Chondrocyte (in vitro differentiated cells): ENCODE measurements at places on chromosomes 6 and 20. TPM values are rescaled to one million over a fixed set of nuclear protein-coding genes. Genes with fewer than 3 reads are reported as not detected.

DNA sequence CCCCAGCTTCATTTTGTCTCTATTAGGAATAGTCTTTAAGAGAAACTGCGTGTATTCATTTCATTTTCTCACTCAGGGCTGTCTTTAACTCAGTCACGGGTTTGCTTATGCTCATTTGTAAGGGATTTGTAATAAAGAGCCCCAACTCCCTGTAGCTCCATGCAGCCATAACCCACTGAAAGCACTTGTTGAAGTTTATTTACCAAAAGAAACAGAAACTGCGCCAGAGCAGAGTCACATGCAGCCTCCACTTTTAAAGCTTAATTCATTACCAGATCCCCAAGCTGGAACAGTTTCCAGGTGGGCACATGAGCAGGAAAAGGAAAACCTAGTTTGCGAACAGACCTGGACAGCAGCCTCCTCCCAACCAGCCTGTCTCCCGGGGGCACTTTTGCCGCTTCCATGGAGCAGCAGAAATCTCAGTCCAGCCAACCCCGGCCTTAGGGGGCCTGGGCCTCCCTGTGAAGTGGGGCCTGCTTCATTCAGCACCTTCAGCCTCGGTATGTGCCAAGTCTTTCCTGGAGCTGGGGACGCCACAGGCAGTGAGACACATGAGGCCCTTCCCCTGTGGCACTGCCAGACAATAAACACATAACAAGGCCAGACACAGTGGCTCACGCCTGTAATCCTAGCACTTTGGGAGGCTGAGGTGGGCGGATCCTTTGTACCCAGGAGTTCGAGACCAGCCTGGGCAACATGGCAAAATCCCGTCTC, 4.5 kb downstream of the BCAS4 start:
- peak; percentile 51 for DNase-seq
- H3K4me1 ChIP-seq = peaks cover 5% of the 10 kb centered on the region
- H3K27ac ChIP-seq = no peak overlapping the region
- no peaks in the 10 kb centered on the region for H3K36me3 ChIP-seq

- H3K36me3 ChIP-seq = peaks cover 2% of the 10 kb centered on the region
- H3K27ac ChIP-seq = no peak overlapping the region
- DNase-seq = no peak
- H3K4me1 ChIP-seq = peaks cover 6% of the 10 kb centered on the region
- H3K4me3 ChIP-seq = no peak overlapping the region
Measured at GRCh38 chr6:144278659-144279314, 6.3 kb upstream of the UTRN start.

- H3K27me3 ChIP-seq = no peaks in the 10 kb centered on the region
- no peak overlapping the region for H3K27ac ChIP-seq
- no peak overlapping the region for H3K4me3 ChIP-seq
- no peaks in the 10 kb centered on the region for H3K4me1 ChIP-seq
- no peaks in the 10 kb centered on the region for H3K36me3 ChIP-seq
Measured at GRCh38 chr20:46549188-46549972, 1.1 kb downstream of the OCSTAMP start.

DNA sequence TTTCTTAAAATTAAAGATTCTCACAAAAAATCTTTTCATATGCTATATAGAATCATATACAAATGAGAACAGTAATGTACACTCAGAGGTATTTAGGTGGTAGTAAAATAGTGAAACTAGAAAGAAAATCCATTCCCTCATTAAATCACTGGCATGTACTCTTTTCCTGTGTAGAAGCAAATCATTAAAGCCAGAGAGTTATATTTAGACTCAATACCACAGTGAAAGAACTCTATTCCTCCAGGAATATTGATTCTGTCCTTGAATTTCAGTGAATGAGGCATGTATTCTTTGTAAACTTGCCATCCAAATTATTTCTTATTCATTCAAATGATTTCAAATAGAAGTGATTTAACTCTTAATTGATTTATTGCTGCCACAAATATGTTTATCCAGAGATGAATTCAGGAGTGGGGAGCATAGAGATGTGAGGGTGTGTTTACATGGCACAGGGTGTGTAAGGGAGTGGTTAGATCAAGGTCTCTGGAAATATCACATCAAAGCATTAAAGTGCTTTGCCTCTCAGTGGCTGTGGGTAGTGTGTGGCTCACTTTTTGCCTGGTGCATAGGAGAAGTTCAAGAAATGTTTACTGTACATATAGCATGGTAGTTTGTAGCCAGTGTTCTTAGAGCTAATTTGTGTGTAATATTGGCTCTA, 141.2 kb downstream of the FAM83B start:
- H3K36me3 ChIP-seq = no peaks in the 10 kb centered on the region
- DNase-seq = no peak
- H3K27me3 ChIP-seq = no peaks in the 10 kb centered on the region
- no peak overlapping the region for H3K4me3 ChIP-seq
- H3K27ac ChIP-seq = no peak overlapping the region

DNA sequence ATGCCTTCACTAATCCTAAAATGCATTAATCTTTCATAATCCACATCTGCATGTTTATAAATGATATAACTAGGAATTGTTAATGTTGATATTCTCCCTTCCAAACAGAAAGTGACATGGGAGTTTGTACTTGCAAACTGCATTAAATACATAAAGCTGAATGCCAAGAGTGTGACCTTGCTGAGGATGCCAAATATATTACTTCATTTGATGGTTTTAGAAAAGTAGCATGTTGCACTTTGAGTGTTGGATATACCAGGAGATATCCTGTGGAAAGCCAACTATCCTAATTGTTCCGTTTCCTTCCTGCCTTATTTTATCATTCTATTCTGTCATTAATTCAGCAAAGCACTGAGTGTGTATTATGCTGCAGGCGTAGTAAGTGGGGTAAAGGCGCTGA, 229.8 kb downstream of the TMEM242 start:
- H3K4me1 ChIP-seq = peaks cover 19% of the 10 kb centered on the region
- H3K27me3 ChIP-seq = no peaks in the 10 kb centered on the region
- no peak overlapping the region for H3K27ac ChIP-seq

DNA sequence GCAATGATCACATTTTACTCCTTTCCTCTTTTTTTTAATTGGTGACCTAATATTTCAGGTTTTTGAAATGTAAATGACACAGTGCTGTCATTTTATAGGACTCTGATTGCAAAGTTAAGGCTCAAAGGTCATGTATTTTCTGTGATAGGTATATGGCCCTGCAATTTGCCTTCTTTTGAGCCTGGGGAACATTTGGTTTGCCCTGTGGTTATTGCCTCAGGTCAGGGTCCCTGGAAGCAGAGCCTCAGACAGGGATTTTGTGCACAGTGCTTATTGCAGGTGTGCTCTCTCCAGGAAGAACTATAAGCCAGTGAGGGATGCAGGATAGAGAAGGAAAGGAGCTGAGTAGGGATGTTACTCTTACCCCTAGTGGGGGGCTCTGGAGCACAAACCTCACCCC, 229.3 kb upstream of the ECI2 start:
- H3K4me1 ChIP-seq = peaks cover 8% of the 10 kb centered on the region
- DNase-seq = no peak
- H3K27ac ChIP-seq = no peak overlapping the region

Gene CDSN
- total RNA-seq = 0.12 TPM in 1 of 3 replicates, not detected in the others

GRCh38 chr6:43143235-43144128, 27.6 kb upstream of the SRF start:
- no peak for DNase-seq
- peaks cover 18% of the 10 kb centered on the region for H3K36me3 ChIP-seq
- no peaks in the 10 kb centered on the region for H3K27me3 ChIP-seq
- peaks cover 14% of the 10 kb centered on the region for H3K4me1 ChIP-seq

DNA sequence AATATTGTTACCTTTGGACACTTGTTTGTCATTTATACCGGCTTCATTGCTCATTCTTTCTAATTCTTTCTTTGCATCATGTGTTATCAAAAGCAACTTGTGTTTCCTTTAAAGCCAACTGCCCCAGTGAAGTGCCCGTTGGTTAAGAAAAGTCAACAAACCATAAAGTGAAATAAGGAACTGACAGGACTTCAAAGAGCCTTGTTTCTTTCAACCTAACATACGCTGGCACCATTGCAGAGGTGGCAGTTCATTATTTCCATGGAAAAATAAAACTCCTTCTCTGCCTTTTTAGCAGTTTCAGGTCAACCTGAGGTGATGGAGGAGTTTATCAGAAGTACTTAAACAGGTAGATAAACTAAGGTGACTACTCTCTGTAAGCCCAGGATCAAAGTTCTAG, 28.8 kb downstream of the FERMT1 start:
- H3K27me3 ChIP-seq = peaks cover 7% of the 10 kb centered on the region
- DNase-seq = no peak
- H3K4me3 ChIP-seq = no peak overlapping the region
- H3K4me1 ChIP-seq = no peaks in the 10 kb centered on the region
- no peaks in the 10 kb centered on the region for H3K36me3 ChIP-seq

Gene NOTCH4
- 0.82 to 1.6 TPM (median 1.4 TPM) in 3 replicates for total RNA-seq

DNA sequence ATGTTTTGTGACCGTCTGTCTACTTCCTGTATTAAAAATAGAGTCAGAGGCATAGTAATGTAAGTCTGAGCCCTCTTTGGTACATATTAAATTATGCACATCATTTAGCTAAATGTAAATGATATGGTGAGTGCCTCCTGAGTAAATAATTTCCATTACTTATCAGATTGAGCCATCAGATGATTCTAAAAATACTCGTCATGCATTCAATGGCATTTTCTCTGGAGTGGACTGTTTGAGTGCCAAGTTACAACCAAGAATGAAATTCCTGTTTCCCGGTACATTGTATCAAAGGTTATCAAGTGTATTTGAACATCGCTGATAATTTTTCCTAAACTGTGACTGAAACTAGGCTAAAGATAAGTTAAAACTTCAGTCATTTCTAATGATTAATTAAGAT, 81.0 kb downstream of the AKAP7 start:
- peaks cover 3% of the 10 kb centered on the region for H3K4me1 ChIP-seq
- H3K36me3 ChIP-seq = peaks cover 2% of the 10 kb centered on the region
- DNase-seq = no peak
- H3K4me3 ChIP-seq = no peak overlapping the region

Gene DDX27
- total RNA-seq = 23.3 to 25.9 TPM (median 23.7 TPM) in 3 replicates

Gene MUC21
- total RNA-seq = not detected in 3 replicates

Gene PPP1R3G
- 0.56 to 2.6 TPM (median 2.2 TPM) in 3 replicates for total RNA-seq

GRCh38 chr6:170166511-170167122, 124.3 kb downstream of the DLL1 start:
- DNase-seq = peak; percentile 81
- no peak overlapping the region for H3K4me3 ChIP-seq
- H3K27ac ChIP-seq = no peak overlapping the region
- H3K4me1 ChIP-seq = peaks cover 9% of the 10 kb centered on the region
- H3K36me3 ChIP-seq = peaks cover 5% of the 10 kb centered on the region
- peaks cover 21% of the 10 kb centered on the region for H3K27me3 ChIP-seq

DNA sequence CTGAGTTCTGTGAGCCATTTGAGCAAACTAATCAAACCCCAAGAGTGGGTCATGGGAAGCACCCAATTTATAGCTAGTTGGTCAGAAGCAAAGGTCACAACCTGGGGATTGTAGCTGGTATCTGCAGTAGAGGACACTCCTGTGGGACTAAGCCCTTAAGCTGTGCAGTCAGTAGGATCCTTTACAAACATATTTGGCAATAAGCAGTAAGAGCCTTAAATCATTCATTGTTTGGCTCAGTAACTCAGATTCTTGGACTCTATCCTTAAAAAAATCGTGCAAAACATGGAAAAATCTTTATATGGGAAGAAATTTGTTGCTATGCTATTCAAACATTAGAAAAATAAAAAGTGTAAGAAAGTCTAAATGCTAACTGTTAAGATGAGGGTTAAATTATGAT, 29.9 kb downstream of the FRK start:
- no peaks in the 10 kb centered on the region for H3K27me3 ChIP-seq
- H3K4me1 ChIP-seq = peaks cover 12% of the 10 kb centered on the region
- no peak overlapping the region for H3K4me3 ChIP-seq

Gene RSPO3
- total RNA-seq = 0.21 to 18.1 TPM (median 0.22 TPM) in 3 replicates

- H3K27ac ChIP-seq = no peak overlapping the region
- no peak for DNase-seq
- no peak overlapping the region for H3K4me3 ChIP-seq
Measured at GRCh38 chr6:93453956-93454355, 34.6 kb upstream of the EPHA7 start.

Gene DOK5
- 8.7 to 14.3 TPM (median 9.0 TPM) in 3 replicates for total RNA-seq

Gene GNL1
- total RNA-seq = 57.7 to 76.7 TPM (median 61.5 TPM) in 3 replicates

Gene PCK1
- total RNA-seq = not detected in 3 replicates

Gene SLC22A16
- total RNA-seq = not detected in 3 replicates

- no peak overlapping the region for H3K27ac ChIP-seq
- no peak for DNase-seq
- no peak overlapping the region for H3K4me3 ChIP-seq
- peaks cover 16% of the 10 kb centered on the region for H3K27me3 ChIP-seq
Measured at GRCh38 chr6:170270984-170271593, 19.8 kb downstream of the DLL1 start.

- H3K4me3 ChIP-seq = no peak overlapping the region
- H3K4me1 ChIP-seq = no peaks in the 10 kb centered on the region
- H3K27me3 ChIP-seq = peaks cover 28% of the 10 kb centered on the region
- no peak overlapping the region for H3K27ac ChIP-seq
Measured at GRCh38 chr20:46519471-46520068, 6.2 kb upstream of the ZNF334 start.

DNA sequence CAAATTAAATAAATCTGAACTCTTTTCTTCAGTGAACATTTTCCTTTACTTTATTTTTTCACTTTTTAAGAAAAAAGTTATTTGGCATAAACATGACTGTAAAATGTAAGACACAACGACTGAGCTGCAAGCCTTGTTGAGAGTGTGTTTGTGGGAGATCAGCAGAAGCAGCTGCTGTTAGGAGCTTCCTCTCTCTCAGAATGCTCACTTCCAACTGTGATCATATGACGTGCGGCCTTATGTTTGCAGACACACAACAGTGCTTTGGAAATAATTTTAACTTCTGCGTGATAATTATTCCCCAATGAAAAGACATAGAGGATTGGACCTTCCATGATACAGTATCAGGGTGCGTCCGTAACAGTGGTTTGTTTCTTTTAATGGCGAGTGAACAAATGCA, 104.0 kb downstream of the ARHGAP18 start:
- no peak overlapping the region for H3K4me3 ChIP-seq
- no peaks in the 10 kb centered on the region for H3K27me3 ChIP-seq
- DNase-seq = no peak
- peaks cover 27% of the 10 kb centered on the region for H3K4me1 ChIP-seq
- peaks cover 5% of the 10 kb centered on the region for H3K36me3 ChIP-seq
- peak overlapping the region; percentile 0 for H3K27ac ChIP-seq

- H3K27ac ChIP-seq = no peak overlapping the region
- H3K27me3 ChIP-seq = peaks cover 13% of the 10 kb centered on the region
- H3K36me3 ChIP-seq = no peaks in the 10 kb centered on the region
- H3K4me1 ChIP-seq = peaks cover 10% of the 10 kb centered on the region
- H3K4me3 ChIP-seq = no peak overlapping the region
- no peak for DNase-seq
Measured at GRCh38 chr6:167795321-167795811, 31.3 kb upstream of the AFDN start.

GRCh38 chr6:128005009-128005408, 104.2 kb upstream of the THEMIS start:
- H3K27me3 ChIP-seq = no peaks in the 10 kb centered on the region
- peaks cover 8% of the 10 kb centered on the region for H3K4me1 ChIP-seq
- H3K36me3 ChIP-seq = peaks cover 2% of the 10 kb centered on the region
- no peak for DNase-seq

- peaks cover 17% of the 10 kb centered on the region for H3K4me1 ChIP-seq
- H3K27ac ChIP-seq = no peak overlapping the region
- no peaks in the 10 kb centered on the region for H3K36me3 ChIP-seq
- H3K4me3 ChIP-seq = no peak overlapping the region
Measured at GRCh38 chr6:145241721-145242120, 493.6 kb downstream of the EPM2A start.

Gene CST8
- not detected in 3 replicates for total RNA-seq
